ENCODE measurements at places on chromosomes 2 and 18.

GRCh38 chr18:48388478-48388877 is 20.7 kb downstream of the ZBTB7C start:
- no peak for DNase-seq

GRCh38 chr2:155815851-155816250 is 516.7 kb downstream of the NR4A2 start:
- DNase-seq = no peak

DNA sequence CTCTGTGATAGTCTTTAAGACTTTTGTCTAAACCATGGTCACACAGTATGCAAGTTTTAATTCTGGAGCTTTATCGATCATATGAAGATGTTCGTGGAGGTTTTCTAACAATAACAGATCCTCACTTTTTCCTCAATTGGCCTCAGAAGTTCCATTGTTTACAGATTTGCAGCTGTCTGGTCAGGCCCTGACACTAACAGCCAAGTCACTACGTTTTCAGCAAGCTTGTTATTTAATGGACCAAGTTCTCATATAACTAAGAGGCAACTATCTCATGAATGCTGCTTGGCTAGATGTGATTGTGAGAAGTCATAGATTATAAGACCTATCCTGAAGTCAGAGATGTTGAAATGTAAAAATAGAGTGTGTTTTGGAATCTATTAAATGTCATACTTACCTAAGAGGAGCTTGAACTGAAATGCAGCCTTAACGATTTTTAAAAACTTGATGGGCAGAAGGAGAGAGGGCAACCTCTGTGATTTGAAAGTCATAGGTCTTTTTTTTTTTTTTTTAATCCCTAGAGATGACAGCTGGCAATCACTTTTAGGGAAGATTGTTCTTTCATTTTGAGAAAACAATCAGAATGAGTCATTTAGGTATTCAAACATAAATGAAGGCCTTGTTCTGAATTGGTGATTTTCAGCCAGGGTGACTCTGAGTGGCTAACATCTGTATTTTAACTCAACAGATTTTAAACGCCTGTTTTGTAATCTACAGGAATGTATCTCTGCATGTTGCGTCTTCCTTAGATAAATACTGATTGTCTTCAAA is 48.4 kb upstream of the NEMP2 start:
- DNase-seq = no peak

DNA sequence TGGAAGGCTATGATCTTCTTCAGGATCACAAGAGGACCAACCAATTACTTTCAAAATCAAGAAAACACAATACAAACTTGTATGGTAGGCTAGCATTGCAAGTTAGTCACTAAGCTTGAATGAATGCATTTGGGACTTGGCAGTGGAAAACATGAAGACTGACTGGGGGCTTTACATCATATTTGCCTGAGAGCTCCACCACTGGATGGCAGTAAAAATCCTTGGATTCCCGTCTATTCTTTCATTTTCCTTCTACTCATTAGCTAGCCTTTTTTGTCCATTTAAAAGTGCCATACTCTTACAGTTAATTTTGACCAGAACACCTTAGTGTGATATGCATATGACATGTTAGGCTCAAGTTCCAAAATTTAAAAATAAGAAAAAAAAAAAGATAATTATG is 63.5 kb upstream of the RASGRP3 start:
- no peak for DNase-seq

DNA sequence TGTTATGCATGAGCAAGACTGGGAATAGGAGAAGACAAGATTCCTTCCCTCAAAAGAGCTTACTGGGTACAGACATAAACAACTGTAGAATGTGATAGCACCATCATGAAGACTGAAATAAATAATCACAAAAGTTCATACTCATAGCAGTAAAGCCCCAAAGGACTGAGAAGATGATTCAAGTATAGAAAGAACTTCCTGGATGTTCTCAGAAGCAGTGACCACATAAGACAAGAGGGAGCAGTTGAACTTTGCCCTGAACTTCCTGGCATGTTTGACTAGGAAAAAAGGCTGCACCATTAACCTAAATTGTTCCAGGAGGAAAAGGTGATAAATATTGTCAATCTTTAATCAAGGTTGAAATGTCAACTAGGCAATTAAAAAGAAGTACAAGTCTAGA is 57.8 kb upstream of the CCDC141 start:
- no peak for DNase-seq

- DNase-seq = no peak
These were observed 35.0 kb upstream of the AGAP1 start for GRCh38 chr2:235458839-235459273.

DNA sequence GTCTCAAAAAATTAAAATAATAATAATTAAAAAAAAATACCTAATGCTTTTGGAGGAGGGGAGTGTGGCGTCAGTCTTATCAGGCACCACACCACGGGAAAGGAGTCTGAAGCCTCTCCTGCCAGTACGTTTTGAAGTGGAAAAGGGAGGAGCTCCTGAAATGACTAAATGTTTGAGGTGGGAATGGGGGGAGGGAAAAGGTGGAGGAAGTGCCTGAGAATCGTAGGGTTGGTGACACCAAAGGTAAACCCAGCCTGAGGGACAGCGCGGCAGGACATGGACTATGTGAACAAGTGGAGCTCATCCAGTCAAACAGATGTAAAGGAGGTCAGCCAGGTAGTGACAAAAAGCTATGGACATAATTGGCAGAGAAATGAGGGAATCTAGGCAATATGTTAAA is 42.2 kb upstream of the EPHA4 start:
- no peak for DNase-seq

DNA sequence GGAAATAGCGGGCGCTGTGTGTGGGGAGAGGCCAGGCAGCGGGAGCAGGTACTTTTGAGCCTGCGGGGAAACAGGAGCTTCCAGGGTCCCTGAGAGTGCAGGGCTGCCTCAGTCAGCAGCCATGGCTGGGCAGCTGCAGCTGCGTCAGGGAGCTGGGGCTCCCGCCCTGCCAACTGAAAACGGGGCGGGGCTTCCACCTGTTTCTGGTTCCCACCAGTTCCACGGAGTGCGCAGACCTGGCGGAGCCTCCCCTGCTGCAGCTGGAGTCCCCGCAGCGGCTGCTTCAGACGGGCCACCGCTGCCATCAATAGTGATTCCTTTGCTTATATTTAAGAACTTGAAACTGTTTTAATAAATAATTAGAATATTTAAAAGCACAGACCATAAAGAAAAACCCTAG is 30.6 kb upstream of the RPRM start:
- DNase-seq = no peak
